ENCODE measurements at places on chromosomes 1 and 21. TPM values are rescaled to one million over a fixed set of nuclear protein-coding genes. Genes with fewer than 3 reads are reported as not detected.

CDC42BPA gene
- polyA plus RNA-seq = 0.63 TPM

C8B gene
- not detected for polyA plus RNA-seq

PDC gene
- not detected for polyA plus RNA-seq

CTSK gene
- 1.4 TPM for polyA plus RNA-seq

All from CD4-positive, CD25-positive, alpha-beta regulatory T cell (primary cell).